ENCODE measurements at places on chromosomes 13 and 19. TPM values are rescaled to one million over a fixed set of nuclear protein-coding genes. Genes with fewer than 3 reads are reported as not detected.

DNA sequence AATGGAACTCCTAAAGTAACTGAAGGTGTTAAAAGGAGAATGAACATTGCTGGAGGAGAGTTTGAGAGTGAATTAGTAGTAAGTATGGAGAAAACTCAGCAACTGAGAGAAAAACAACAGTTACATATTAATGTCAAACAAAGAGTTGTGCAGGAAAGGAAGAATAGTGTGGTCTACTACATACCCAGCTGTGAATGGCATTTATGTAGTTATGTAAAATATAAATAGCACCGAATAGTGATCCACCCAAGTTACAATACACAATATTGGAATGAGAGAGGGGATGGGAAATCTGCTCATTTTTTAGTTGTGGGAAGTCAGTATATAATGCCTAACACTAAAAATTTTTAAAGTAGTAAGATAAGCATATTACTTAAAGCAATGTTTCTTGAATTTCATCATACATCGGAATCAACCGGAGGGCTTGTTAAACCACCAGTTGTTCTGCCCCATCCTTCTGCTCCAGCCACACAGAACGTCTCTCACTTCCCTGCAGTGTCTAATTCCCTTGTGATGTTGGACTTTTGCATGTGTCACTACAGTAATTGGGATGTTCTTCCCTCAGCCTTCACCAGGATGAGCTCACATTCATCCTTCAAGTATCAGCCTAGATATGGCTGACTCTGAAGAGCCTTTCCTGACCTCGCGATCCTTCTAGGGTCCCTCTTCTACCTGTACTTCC, 11.5 kb downstream of the CCDC70 start:
- no peaks in the 10 kb centered on the region for H3K4me1 ChIP-seq
- no peak overlapping the region for H3K4me3 ChIP-seq
- H3K27ac ChIP-seq, result no peak overlapping the region
- no peaks in the 10 kb centered on the region for H3K36me3 ChIP-seq
- H3K27me3 ChIP-seq, result no peaks in the 10 kb centered on the region

The SPRY2 gene
- total RNA-seq, result 26.2 TPM

- no peaks in the 10 kb centered on the region for H3K4me1 ChIP-seq
- no peak overlapping the region for H3K4me3 ChIP-seq
- no peak for DNase-seq
These were observed 39.1 kb downstream of the SLC7A9 start for GRCh38 chr19:32830231-32831014.

GRCh38 chr19:47323872-47324271, 8.1 kb upstream of the C5AR2 start:
- H3K27me3 ChIP-seq, result no peaks in the 10 kb centered on the region
- H3K36me3 ChIP-seq, result no peaks in the 10 kb centered on the region
- no peak for DNase-seq
- no peaks in the 10 kb centered on the region for H3K4me1 ChIP-seq
- H3K4me3 ChIP-seq, result no peak overlapping the region

- H3K27ac ChIP-seq, result no peak overlapping the region
- DNase-seq, result peak; percentile 87
- H3K36me3 ChIP-seq, result no peaks in the 10 kb centered on the region
- peaks cover 3% of the 10 kb centered on the region for H3K4me1 ChIP-seq
These were observed 10.1 kb downstream of the AP2S1 start for GRCh38 chr19:46840498-46840942.

- no peak overlapping the region for H3K4me3 ChIP-seq
- DNase-seq, result no peak
- no peaks in the 10 kb centered on the region for H3K36me3 ChIP-seq
- H3K27me3 ChIP-seq, result no peaks in the 10 kb centered on the region
These were observed 20.2 kb upstream of the PNMA8B start for GRCh38 chr19:46515879-46516350.

The ZNF439 gene
- 13.2 TPM for total RNA-seq

The UGGT2 gene
- total RNA-seq, result 31.9 TPM

DNA sequence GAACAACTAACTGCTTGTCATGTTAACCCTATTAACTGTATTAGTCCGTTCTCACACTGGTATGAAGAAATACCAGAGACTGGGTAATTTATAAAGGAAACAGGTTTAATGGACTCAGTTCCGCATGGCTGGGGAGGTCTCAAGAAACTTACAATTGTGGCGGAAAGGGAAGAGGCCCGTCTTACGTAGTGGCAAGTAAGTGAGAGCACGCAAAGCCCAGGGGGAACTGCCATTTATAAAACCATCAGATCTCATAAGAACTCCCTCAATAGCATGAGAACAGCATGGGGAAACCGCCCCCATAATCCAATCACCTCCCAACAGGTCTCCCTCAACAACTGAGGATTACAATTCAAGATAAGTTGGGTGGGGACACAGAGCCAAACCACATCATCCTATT, 34.7 kb downstream of the PHF11 start:
- H3K27me3 ChIP-seq, result no peaks in the 10 kb centered on the region
- H3K4me1 ChIP-seq, result no peaks in the 10 kb centered on the region
- H3K27ac ChIP-seq, result no peak overlapping the region
- peak; percentile 78 for DNase-seq
- peaks cover 7% of the 10 kb centered on the region for H3K36me3 ChIP-seq

GRCh38 chr13:65505941-65506340, 1724.2 kb downstream of the PCDH9 start:
- no peaks in the 10 kb centered on the region for H3K36me3 ChIP-seq
- no peak overlapping the region for H3K4me3 ChIP-seq
- no peaks in the 10 kb centered on the region for H3K27me3 ChIP-seq
- no peaks in the 10 kb centered on the region for H3K4me1 ChIP-seq
- H3K27ac ChIP-seq, result no peak overlapping the region

The EPSTI1 gene
- total RNA-seq, result 12.2 TPM

GRCh38 chr13:22175815-22176214, 504.9 kb downstream of the FGF9 start:
- H3K4me3 ChIP-seq, result no peak overlapping the region
- no peaks in the 10 kb centered on the region for H3K27me3 ChIP-seq
- H3K4me1 ChIP-seq, result no peaks in the 10 kb centered on the region
- DNase-seq, result no peak

GRCh38 chr19:48471836-48472235, 2.7 kb downstream of the CYTH2 start:
- no peaks in the 10 kb centered on the region for H3K27me3 ChIP-seq
- H3K27ac ChIP-seq, result no peak overlapping the region
- H3K4me1 ChIP-seq, result no peaks in the 10 kb centered on the region
- peaks cover 48% of the 10 kb centered on the region for H3K36me3 ChIP-seq

- no peak overlapping the region for H3K4me3 ChIP-seq
- H3K36me3 ChIP-seq, result no peaks in the 10 kb centered on the region
- H3K4me1 ChIP-seq, result no peaks in the 10 kb centered on the region
- no peak overlapping the region for H3K27ac ChIP-seq
- no peaks in the 10 kb centered on the region for H3K27me3 ChIP-seq
These were observed 48.1 kb downstream of the PSG1 start for GRCh38 chr19:42831221-42832019.

The GDF15 gene
- total RNA-seq, result 51.2 TPM

The CYP2A7 gene
- not detected for total RNA-seq

The KPNA3 gene
- total RNA-seq, result 22.3 TPM

GRCh38 chr19:12730064-12730463, 4.4 kb downstream of the TRIR start:
- H3K27ac ChIP-seq, result no peak overlapping the region
- H3K27me3 ChIP-seq, result no peaks in the 10 kb centered on the region
- H3K36me3 ChIP-seq, result peaks cover 11% of the 10 kb centered on the region
- no peak overlapping the region for H3K4me3 ChIP-seq
- no peak for DNase-seq
- H3K4me1 ChIP-seq, result no peaks in the 10 kb centered on the region

GRCh38 chr13:71879129-71879535, 12.1 kb upstream of the DACH1 start:
- no peaks in the 10 kb centered on the region for H3K27me3 ChIP-seq
- H3K27ac ChIP-seq, result no peak overlapping the region
- no peak for DNase-seq
- H3K4me3 ChIP-seq, result peak overlapping the region; percentile 49

DNA sequence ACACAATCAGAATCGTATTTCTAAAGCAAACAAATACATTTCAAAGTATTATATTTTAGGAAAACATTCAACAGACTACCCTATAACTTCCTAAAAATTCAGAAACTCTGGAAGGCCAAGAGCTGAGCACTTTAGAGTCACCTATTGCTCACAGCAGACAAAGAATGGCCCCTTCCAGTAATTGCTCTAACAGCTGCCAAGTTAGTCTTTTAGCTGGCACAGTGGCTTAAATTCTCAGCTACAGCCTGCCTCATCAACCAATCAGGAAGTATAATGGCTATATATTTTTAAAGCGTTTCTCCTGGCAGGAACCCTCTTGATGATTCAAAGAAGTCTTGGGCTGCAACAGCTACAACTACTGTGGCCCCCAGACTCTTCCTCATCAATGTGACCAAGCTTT, 14.9 kb upstream of the SLITRK5 start:
- H3K36me3 ChIP-seq, result no peaks in the 10 kb centered on the region
- H3K27ac ChIP-seq, result no peak overlapping the region
- H3K4me3 ChIP-seq, result no peak overlapping the region
- H3K4me1 ChIP-seq, result no peaks in the 10 kb centered on the region

DNA sequence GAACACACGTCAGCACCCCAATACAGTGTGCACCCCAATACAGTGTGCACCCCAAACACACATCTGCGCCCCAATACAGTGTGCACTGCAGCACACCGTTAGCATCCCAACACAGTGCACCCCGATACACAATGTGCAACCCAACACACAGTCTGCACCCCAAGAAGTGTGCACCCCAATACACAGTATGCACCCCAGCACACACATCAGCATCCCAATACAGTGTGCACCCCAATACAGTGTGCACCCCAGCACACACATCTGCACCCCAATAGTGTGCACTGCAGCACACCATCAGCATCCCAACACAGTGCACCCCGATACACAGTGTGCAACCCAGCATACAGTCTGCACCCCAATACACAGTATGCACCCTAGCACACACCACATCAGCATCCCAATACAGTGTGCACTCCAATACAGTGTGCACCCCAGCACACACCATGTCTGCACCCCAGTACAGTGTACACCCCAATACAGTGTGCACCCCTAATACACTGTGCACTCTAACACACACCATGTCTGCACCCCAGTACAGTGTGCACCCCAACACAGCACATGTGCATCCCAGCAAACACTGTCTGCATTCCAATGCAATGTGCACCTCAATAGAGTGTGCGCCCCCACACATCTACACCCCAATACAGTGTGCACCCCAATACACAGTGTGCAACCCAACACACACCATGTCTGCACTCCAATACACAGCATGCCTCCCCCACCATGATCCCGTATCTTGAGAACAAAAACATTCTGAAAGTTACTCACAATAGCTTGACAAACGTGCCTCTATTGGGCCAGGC, 855 bp upstream of the CARS2 start:
- DNase-seq, result no peak
- peaks cover 5% of the 10 kb centered on the region for H3K4me1 ChIP-seq
- no peaks in the 10 kb centered on the region for H3K36me3 ChIP-seq
- no peaks in the 10 kb centered on the region for H3K27me3 ChIP-seq
- peak overlapping the region; percentile 71 for H3K27ac ChIP-seq

GRCh38 chr19:48671446-48671995, 1.3 kb downstream of the NTN5 start:
- no peak overlapping the region for H3K4me3 ChIP-seq
- H3K36me3 ChIP-seq, result no peaks in the 10 kb centered on the region
- no peak overlapping the region for H3K27ac ChIP-seq
- no peak for DNase-seq

DNA sequence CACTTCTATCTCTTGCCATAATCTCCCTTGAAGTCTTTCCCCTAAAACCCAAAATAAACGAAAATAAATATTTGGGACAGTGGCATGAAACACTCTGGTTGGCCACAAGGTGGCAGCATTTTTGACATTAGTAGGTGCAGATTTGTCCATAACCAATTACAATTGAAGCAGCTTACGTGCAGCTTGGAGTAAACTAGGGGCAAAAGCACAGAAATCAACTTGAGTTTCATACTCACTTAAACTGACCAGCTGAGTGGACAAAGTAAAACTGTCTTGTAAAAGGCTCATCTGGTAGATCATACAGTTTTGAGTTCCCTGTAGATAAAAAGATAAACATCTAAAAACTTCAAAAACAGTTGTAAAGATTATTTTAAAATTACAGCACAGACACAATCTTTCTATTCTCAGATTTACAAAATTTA, 18.8 kb downstream of the PDCD5 start:
- H3K36me3 ChIP-seq, result peaks cover 4% of the 10 kb centered on the region
- H3K27ac ChIP-seq, result no peak overlapping the region

DNA sequence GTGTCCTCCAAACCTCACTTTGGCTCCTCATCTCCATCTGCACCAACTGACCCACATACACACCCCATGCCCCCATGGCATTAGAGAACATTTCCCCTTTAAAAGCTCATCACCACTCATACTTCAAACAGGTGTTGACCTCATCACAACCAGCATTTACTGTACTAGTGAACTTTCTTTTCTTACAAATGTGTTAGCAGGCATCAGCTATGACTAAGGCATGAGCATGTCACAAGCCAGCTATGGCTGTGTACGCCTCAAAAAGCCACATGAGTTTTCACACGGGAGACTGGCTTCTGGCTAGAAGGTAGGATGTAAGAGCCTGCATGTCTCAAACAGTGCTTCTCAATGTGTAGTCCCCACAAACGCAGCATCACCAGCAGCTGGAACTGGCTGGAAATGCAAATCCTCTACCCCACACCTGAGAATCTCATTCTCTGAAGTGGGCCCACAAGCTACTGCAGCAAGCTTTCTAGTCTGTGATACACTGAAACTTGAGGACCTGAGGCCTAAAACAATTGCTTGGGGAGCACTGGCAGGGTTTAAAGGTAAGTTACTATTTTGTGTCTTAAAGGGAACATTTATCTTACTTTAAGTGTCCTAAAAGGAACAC, 66.8 kb downstream of the TUBGCP3 start:
- H3K4me3 ChIP-seq, result no peak overlapping the region
- H3K4me1 ChIP-seq, result no peaks in the 10 kb centered on the region
- H3K27me3 ChIP-seq, result no peaks in the 10 kb centered on the region
- no peak for DNase-seq

GRCh38 chr13:26529441-26529840, 28.0 kb upstream of the WASF3 start:
- no peaks in the 10 kb centered on the region for H3K27me3 ChIP-seq
- H3K4me1 ChIP-seq, result no peaks in the 10 kb centered on the region
- H3K36me3 ChIP-seq, result no peaks in the 10 kb centered on the region
- no peak overlapping the region for H3K4me3 ChIP-seq
- peak; percentile 61 for DNase-seq

The ADGRE2 gene
- 10.4 TPM for total RNA-seq

DNA sequence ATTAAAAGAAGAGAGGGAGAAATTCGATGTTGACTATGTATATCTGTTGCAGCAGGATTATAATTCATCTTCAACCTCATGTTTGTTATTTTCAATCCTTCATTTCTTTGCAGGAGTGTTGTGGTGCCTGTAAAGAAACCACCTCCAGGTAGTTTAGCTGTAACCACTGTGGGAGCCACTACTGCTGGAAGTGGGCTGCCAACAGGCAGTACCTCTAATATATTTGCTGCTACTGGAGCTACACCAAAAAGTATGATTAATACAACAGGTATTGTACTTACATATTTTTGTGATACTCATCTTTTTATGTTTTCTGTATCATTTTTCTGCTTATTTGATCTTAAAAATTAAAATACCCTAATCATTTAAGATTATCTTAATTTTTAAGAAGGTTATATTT, 266.5 kb downstream of the NBEA start:
- H3K27ac ChIP-seq, result no peak overlapping the region
- no peaks in the 10 kb centered on the region for H3K36me3 ChIP-seq
- no peaks in the 10 kb centered on the region for H3K4me1 ChIP-seq
- no peak for DNase-seq
- H3K27me3 ChIP-seq, result no peaks in the 10 kb centered on the region

The COL4A2 gene
- 265 TPM for total RNA-seq
